NAMALWA (cell line): ENCODE measurements at places on chromosomes 4 and X.

DNA sequence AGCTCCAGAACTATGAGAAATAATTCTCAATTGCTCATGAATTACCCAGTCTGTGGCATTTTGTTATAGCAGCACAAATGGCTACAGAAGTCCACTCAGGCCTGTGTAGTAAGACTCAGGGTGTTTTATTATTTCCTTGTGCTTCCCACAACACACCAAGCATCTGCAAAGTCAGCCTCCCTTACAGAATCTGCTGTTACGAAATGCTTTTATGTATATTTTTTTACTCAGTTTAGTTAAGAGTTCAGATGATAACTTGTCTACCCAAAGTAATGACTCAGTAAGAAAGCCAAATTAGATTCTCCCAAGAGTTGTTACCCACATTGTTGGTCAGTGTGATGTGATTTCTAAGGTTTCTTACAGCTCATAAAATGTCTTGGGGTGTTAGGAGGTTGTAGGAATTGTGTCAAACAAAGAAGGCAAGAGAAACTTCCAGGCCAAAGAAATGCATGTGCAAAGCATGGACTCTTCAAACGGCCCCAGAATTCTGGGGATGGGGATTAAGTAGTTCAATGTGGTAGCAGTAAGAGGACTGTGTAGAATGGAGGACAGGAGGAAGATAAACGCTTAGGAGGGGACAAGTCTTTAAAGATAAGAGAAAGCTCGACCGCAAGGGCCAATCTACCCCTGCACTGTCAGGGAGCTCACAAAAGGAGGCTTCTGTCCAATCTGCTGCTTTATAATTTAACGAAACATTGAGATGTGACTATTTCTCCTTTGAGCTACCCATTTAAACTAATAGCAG, 35.4 kb upstream of the TMEM184C start:
- DNase-seq, result no peak

GRCh38 chr4:153233761-153234371, 29.6 kb downstream of the TRIM2 start:
- DNase-seq, result no peak

DNA sequence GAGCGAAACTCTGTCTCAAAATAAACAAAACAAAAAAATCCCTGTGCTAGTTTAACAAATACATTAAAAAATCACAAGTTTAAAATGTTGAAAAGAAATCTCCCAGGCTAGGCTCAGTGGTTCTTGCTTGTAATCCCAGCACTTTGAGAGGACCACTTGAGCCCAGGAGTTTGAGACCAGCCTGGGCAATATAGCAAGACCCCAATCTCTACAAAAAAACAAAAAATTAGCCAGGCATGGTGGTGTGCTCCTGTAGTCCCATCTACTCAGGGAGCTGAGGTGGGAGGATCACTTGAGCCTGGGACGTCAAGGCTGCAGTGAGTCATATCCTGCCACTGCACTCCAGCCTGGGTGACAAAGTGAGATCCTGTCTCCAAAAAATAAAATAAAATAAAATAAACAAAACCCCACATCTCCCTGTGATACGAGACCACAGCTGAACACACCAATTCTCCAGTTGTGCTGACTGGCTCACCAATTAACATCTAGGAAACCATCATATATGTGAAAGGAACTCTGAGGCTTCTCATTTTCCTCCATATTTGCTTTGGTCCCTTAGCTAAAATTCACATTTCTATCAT, 7.3 kb downstream of the RPS4X start:
- no peak for DNase-seq

DNA sequence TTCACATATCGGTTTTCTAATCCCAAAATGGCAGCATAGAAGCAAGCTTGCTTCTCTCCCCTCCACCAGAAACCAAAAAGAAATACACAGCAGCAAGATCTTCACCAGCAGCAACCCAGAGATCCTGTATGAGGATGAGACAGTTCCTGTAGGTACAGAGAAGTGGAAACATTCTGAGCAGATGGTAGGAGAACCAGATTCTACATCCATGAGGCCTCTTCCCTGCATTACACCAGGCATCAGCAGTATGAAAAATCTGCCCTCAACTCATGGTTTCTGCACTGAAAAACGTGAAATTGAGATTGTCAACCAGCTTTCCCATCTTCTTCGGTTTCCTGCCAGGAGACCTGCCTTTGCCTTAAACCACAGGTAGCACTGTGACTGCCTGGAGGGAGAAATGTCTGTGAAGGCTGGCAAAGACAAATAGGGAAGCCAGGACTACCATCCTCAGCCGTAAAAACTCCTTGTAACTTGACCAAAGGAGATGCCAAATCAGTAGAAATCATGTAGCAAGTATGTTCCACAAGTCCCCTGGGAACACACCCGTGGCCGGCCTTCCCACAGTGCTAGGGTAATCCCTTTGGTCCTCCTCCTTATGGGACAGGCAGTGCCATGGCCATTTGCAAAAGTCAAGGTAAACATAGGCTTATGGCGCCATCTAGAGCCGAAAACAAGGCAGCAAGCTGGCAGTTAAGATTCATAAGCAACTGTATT, 24.0 kb upstream of the MTHFD2L start:
- peak; percentile 81 for DNase-seq

DNA sequence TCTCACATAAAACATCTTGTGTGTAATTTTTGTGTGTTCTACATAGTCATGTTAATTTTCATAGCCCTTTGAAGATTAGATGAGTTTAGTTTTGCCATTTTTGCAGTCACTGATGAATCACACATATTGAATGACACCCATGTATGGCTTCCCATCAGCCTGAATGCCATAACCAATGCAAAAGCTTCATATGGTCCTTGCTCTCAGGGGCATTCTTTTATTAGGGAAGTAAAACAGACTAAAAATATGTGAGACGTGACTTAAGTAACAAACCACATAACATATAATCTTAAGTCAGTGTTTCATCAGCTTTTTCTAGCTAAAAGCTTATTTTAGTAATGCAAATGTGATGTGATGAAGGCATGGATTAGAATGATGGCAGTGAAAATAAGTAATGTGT, 8.2 kb downstream of the SLC25A4 start:
- DNase-seq, result peak; percentile 14

DNA sequence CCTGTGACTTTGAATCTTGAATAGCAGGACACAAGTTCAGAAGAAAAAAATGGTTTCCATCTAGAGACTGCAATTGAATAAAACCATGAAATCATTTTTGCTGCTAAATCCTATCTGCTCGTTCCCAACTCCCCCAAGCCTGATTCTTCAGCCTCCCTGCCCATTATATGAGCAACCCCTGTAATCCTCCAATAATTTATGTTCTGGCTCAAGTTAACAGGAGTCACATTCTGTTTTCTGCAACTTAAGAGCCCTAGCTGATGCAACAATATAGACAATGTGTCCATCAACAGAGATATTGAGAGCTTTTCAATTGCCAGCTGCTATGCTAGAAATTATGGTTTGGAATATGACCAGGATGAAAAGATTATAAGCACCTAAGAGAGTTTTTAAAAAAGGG, 84.1 kb downstream of the LDB2 start:
- no peak for DNase-seq

- no peak for DNase-seq
Observed at GRCh38 chrX:73457306-73457705, 10.5 kb downstream of the CDX4 start.

- DNase-seq, result peak; percentile 77
Observed at GRCh38 chr4:37685161-37685822, 884 bp downstream of the RELL1 start.

GRCh38 chrX:24899391-24899790, 116.4 kb downstream of the ARX start:
- no peak for DNase-seq

- DNase-seq, result no peak
Observed at GRCh38 chr4:147791865-147792264, 60.0 kb downstream of the ARHGAP10 start.

DNA sequence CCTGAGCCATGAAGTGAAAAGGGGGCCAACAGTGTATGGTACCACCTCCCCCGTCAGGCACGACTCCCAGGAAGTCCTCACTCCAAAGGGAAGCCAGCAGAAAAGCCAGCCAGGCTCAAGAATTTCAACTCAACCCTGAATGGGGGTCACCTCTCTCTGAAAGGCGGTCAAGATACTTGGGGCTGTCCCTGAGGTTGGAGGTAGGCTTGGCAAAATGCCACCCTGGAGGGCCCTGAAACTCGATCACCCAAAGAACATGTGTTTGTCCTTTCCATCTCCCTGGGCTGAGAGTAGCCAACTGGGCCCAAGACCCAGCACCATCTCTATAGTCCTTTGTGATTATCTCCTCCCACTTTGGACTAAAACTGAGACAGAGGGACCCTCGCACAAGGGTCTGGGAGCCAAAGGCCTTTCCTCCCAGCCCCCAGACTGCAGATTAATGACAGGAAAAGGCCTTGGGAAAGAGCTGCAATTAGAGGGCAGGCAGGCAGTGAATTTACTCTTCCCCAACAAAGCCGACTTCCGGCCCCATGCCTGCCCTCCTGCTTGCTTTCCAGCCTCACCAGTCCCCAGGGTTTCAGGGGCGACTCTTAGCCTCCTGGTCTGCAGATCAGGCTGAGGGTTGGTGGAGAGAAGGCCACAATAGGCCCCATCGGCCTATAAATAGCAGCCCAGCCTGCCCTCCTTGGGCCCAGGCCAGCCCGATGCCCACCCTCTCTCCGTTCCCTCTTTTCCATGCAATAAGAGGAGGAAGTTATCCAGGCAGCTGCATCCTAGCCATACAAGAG, 5.6 kb downstream of the SASH3 start:
- no peak for DNase-seq

GRCh38 chrX:100674705-100675104, 30.7 kb downstream of the SRPX2 start:
- peak; percentile 5 for DNase-seq

DNA sequence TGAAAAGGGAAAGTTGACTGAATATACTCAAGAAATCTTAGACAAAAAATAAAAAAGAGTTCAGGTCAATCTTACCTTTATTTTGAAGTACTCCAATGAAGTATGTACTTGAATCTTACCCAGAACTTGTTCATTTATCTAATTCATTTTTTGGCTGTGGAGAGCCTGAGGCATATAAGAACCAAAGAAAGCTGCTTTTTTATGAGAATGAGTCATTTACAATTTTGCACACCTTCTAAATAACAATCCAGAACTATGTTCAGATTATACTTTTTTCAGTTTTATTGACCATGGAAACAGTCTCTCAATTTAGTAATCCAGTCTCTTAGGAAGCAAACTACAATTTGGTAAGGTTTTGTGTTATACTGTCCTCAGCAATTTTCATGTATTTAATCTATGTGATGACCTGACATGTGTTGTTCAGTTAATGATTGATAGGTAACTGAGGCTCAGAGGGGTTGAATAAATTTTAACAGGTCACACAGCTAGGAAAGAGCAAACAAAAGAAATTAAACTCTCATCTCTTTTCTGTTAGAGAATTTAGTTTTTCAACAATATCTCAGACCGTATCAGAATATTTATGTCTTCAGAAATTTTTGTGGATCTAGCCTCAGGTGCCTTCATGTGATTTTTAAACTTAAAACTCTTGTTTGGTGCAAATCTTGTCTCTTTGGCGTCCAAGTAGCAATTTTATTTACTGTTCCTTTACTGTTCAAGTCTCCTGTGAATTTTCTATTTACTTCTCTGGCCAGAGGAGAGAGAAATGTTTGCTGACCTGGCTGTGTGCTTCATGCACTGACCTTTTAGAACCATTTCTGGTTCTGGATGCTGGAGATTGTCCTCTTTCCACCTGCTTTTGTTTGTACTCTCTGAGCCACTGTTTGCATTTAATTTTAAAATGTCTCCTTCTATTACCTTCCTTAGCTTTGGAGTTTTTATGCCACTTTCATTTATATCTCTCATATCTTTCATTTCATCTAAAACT, 1453.4 kb downstream of the STIM2 start:
- DNase-seq, result no peak

DNA sequence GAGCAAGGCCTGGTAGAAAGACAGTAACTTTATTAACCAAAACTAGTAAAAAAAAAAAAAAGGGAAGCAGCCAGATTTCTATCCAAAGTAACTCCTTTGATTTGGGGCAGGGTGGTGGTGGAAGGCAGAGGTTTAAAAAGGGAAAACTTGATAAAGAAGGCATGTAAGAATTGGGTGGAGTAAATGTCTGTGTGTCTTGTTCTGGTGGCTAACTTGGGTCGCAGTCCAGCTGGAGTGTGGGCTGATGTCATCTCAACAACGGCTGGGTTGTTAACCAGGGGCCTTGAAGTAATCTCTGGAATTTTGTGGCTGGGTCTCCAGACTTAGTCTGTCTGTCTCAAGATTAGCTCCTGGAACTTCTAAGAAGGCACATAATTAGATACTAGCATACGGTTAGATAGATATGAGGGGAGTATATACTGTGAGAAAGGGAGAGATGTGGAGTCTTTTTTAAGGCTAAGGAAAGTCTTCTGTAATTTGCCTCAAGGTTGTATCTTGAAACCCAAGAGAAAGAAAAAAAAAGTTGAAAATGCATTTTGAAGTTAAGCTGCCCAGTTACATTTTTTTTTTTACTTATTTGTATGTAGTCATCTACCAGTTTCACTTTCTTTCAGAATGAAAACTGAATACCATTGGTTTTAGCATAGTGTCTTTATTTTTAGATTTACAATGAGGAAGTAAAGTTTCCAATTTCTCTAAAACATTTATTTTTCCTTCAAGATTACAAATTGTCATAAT, 48.3 kb downstream of the MTHFD2L start:
- peak; percentile 39 for DNase-seq

- DNase-seq, result peak; percentile 43
Observed at GRCh38 chr4:143391895-143392294, 55.2 kb downstream of the GAB1 start.

- peak; percentile 85 for DNase-seq
Observed at GRCh38 chrX:13000301-13000811, 25.4 kb downstream of the TMSB4X start.

- DNase-seq, result no peak
Observed at GRCh38 chrX:111375747-111376146, 36.2 kb downstream of the DCX start.

DNA sequence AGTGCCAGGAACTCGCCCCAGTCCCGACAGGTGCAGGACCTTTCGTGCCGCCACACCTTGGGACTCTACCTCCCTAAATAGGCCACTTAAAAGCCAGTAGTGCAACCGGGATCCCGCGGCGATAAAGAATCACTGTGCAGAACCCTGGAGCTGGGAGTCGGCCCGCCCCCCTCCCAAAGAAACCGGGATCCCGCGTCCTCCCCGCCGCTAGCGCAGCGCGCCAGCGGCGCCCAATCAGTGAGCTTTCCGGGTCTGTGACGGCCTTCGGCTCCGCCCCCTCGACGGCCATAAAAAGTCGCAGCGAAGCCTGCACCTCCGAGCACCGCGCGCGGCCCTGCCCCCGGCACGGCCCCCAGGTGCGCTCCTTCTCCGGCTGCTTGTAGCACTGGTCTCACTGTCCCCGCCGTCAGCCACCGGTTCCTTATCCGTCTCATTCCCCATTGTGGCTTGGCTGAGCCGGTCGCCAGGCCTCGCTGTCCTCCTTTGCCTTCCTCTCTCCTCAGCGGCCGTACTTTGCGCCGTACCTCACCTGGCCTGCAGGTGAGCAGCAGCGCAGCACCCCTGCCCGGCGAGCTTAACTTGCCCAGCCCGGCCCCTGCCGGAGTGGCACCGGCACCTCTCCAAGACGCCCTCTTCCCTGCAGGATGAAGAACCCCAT, at the start of gene LRAT:
Gene LRAT, plus strand, starts transcription at position 318 of the 658 bp plus-strand sequence. Its CDS starts 327 bp downstream, at position 645.
- no peak for DNase-seq

DNA sequence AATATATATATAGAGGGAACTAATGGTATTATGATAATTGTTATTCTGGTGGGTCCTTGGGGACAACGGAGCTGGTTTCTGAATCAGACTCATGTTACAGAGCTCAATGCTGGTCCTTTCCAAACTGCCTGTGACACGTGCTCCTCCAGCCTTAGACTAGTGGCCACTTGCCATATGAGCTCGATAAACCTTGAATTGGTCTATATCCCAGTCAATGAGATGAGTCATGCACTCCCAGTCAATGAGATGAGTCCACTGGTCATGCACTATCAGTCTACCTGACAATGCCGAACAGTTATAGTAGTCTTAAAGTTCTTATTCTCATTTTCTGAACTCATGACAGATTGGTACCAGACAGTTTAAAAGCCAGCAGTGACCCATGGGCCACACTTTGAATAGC, 325.2 kb downstream of the LDB2 start:
- DNase-seq, result no peak
